ENCODE measurements at places on chromosomes 11 and 22.

DNA sequence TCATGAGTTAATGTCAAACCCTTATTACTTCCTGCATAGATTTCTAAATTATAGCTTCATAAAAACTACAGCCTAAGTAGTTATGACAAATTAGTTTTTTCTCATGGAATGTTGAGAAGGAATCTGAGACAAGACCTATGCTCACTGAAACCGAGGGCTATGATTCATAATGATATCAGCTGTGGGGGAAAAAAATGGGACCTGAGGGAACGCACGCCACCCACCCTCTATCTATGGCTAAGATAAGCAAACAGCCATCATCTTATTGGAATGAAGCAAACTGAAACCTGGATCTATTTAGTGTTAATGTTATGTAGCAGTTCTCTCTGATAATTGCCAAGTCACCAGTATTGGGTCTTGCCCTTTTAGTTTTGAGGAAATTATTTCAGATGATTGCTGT lies 906.9 kb upstream of the RAG2 start:
- no peak for DNase-seq

DNA sequence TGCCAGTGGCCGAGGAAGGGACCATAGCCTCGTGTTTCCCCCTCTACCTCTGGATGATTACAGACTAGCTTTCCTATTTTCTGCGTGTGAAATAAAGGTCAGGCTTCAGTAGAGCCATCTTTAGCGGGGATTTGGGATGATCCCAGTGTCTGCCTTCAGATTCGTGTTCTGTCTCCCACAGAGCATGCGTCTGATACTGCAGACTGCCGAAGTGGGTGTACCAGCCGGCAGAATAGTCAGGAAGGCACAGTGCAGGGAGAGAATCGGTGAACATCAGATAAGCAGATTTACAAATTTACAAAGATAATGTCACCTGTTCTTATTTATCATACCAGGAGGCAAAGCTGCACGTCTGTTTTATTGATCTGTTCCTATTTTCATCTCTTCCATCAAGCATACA lies 11.1 kb downstream of the CTTN start:
- no peak for DNase-seq

DNA sequence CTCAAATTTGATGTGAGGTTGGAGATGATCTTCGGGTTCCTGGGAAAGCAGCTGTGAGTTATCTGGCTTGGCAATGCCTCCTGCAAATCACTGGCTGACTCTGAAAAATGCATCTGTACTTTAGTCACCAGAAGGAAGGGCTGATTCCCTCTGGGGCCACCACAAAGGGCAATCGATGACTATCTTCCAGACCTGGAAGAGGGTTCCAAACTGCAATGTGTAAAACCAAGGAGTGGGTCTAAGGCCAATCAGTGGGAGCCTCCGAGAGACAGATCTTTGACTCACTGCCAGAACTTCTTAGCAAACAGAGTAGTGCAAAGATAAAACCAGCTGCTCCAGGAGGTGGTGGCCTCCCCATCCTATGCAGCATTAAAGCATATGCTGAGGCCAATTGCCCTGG lies 29.1 kb upstream of the PAK1 start:
- DNase-seq = no peak

GRCh38 chr11:25566298-25567200 lies 765.4 kb upstream of the ANO3 start:
- DNase-seq = no peak

DNA sequence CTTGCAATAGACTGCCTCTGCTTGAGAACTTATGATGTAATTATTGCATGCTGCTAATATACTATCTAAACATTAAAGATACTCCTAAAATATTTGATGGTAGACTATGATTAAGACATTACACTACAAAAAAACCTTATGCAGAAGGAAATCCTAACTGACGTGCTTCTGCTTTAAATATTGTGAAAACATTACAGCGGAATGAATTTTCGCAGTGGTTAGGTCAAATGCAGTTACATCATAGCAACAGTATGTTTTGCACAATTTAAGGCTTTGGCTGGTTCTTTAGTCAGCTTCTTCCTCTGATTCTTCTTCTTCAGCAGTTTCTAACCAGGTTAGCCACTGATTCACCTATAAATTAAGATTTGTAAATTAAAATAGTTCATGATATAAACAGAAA lies 11.2 kb downstream of the EIF4G2 start:
- DNase-seq = no peak

- DNase-seq = no peak
Observed at GRCh38 chr22:30206944-30207343, 39.6 kb downstream of the LIF start.

GRCh38 chr11:917426-917825 lies 6.8 kb upstream of the CHID1 start:
- no peak for DNase-seq

DNA sequence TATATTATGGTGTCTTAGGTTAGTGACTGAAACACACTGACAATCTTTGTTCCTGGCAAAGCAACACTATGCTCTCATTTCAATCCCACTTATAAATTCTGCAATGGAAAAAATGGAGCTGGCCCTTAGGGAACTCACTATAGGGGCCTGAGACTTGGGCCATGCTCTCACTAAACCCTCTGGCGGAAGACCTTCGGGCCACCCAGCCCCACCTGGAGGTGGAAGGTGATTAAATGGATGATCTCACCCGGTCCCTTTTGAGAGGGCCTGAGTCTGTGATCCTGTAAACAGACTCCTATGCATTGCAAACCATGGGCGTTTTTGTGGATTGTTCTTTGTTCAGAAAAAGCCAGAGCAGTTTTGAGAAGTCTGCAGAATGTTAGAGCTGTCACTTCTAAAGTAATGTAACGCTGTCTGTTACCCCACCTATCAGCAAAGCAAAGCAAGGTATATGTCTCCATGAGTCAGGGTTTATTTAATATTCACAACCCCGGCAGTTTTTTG lies 17.0 kb upstream of the CDON start:
- DNase-seq = no peak

GRCh38 chr11:73259406-73260126 lies 12.6 kb upstream of the P2RY6 start:
- no peak for DNase-seq

DNA sequence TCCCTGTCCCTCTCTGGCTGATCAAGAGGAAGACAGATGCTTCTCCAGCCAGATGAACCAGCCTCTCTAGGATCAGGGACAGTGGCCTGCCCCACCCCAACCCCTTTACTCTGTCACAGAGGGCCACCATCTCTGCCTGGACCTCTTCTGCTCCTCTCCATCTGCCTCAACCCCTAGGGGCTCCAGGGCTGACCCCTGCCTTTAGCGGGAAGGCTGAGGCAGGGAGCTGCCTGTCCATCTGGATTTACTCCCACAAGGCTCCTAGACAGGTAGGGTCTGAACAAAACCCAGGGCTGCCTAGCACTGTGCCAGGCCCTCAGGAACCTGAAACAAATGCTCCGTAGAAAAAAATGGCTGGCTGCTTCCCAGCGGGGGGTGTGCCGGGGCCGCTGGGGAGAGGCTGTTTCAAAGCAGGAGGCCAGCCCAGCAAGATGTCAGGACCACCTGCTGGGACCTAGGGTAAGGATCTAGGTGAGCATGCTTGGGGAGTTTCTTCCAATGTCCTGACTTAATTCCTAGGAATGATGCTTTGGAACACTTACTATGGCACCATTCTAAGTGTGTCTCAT lies 3.2 kb downstream of the CHST1 start:
- DNase-seq = no peak

- DNase-seq = peak; percentile 60
Observed at GRCh38 chr11:95262994-95263765, 32.2 kb upstream of the SESN3 start.

DNA sequence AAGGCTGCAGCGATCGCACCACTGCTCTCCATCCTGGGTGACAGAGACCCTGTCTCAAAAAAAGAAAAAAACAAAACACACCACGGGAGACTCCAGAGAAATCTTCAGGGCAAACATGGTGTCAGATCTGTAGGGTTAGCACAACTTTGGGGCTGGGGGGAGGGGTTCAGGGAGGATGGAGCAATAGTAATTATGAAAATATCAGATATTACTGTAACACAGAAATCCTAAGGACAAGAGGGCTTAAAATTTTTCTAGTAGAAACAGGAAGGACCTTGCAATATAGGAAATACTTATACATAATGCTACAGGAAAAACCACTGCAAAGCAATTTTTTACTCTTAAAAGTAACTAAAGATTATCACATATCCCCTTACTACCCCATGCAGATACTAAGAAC lies 13.8 kb downstream of the EIF4ENIF1 start:
- no peak for DNase-seq

GRCh38 chr11:79353706-79354105 lies 87.1 kb downstream of the TENM4 start:
- no peak for DNase-seq

GRCh38 chr22:35742342-35743100 lies 24.8 kb downstream of the APOL5 start:
- DNase-seq = no peak

DNA sequence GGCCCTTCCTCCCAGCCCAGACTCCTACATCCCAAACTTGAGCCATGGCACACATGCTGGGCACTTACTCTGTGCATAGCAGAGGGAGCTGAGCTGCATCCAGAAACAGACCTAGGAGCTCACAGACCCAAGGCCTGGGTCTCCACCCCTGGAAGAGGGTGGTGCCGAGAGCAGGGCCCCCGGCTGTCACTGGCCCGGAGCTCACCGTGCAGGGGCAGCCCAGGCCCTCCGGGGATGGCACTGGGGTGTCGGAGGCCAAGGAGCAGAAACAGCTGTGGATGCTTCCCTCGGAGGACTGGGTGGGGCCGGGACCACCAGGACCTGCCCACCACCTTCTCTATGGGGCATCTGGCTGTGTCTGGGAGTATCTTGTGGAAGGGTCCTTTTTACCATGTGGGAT lies 4.3 kb upstream of the APOBEC3A start:
- no peak for DNase-seq

- DNase-seq = no peak
Observed at GRCh38 chr11:78708388-78708787, 133.7 kb upstream of the NARS2 start.

GRCh38 chr22:49582181-49582580 lies 245.5 kb downstream of the BRD1 start:
- DNase-seq = no peak

DNA sequence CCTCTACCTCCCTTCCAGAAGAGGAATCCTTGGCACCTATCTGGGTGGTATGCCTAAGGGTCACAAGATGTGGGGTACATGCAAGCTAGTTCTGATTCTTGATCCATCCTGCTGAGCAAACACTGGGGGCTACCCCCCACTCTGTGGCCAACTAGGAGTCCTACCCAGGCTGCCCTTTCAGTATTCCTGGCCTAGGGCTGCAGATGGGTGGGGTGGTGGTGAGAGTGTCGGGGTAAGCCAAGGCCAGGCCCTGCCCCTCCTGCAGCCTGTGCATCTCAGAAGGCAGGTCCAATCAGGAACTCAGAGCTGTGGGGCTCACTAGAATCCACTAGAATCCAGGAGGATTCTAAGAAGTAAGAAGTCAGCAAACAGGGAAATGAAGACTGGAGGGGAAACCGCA lies 10.9 kb downstream of the SSH3 start:
- DNase-seq = no peak

DNA sequence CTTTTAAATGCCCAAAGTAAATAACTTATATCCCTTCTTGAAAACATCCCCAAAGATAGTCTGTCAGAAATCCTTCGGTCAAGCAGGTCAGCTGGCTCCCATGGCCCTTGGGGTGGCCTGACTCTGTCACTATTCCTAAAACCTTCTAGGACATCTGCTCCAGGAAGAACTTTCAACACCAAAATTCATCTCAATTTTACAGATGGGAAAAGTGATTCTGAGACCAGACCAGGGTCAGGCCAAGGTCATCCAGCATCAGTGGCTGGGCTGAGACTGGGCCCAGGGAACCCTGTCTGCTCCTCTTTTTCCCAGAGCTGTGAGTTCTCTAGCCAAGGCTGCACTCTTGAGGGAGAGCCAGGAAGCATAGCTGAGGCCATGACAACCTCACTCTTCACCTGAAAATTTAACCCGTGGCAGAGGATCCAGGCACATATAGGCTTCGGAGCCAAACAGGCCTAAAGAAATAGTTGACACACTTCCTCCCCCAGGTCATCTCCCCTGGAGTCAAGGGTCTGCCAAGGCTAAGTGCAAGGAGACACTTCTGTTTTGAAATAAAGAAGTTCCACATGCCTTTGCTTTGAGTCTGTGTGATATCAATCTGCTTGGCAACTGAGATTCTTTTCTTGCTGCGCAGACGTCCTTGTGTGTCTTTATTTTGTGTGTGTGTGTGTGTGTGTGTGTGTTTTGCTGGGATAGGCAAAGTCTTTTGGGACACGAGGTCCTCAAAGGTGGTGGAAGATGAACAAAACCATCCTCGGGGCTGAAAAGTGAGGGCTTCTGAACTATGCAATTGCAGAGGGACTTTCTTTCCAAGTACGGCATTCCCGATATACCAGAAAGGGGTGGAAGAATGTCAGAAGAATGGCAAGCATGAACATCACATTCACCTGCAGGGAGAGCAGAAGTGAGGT lies 16.8 kb upstream of the PRG2 start:
- DNase-seq = no peak

DNA sequence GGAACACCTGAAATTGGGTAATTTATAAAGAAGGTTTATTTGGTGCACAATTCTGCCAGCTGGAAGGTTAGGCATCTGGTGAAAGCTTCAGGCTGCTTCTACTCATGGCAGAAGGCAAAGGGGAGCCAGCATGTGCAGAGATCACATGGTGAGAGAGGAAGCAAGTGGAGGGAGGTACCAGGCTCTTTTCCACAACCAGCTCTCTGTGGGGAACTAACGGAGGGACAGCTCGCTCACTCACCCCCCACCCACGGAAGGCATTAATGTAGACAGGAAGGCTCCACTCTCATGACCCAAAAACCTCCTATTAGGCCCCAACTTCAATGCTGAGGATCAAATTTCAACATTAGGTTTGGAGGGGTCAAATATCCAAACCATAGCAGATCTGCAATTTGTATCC lies 75.6 kb upstream of the ARHGAP32 start:
- no peak for DNase-seq

GRCh38 chr11:4026389-4026788 lies 68.2 kb upstream of the RRM1 start:
- DNase-seq = no peak

- no peak for DNase-seq
Observed at GRCh38 chr22:49512487-49513165, 315.0 kb downstream of the BRD1 start.

GRCh38 chr11:43923406-43924111 lies 18.9 kb upstream of the C11orf96 start:
- no peak for DNase-seq

DNA sequence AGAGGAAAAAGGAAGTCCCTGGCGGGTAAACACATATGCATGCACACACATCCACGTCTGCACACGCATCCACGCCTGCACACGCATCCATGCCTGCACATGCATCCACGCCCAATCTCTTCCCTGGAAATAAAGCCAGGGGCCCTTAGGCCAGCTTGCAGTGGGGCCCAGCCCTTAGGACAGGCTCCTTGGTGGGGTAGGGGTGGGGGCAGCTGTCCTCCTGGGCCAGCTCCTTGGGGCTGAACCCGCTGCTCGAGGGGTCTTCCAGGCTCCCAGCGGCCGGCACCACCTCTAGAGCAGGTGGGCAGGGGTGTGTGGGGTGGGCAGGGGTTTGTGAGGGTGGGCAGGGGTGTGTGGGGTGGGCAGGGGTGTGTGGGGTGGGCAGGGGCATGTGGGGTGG lies 1.9 kb downstream of the C11orf21 start:
- no peak for DNase-seq
